ENCODE measurements at places on chromosomes 6 and 20. TPM values are rescaled to one million over a fixed set of nuclear protein-coding genes. Genes with fewer than 3 reads are reported as not detected.
A peak's percentile ranks its signal among the peaks of the same experiment; 100 is the strongest.

- no peak overlapping the region for H3K4me3 ChIP-seq
- H3K4me1 ChIP-seq, result peaks cover 9% of the 10 kb centered on the region
- H3K36me3 ChIP-seq, result no peaks in the 10 kb centered on the region
- no peak for DNase-seq
- H3K27me3 ChIP-seq, result no peaks in the 10 kb centered on the region
These were observed 36.6 kb upstream of the HIVEP1 start for GRCh38 chr6:11975353-11975977.

DNA sequence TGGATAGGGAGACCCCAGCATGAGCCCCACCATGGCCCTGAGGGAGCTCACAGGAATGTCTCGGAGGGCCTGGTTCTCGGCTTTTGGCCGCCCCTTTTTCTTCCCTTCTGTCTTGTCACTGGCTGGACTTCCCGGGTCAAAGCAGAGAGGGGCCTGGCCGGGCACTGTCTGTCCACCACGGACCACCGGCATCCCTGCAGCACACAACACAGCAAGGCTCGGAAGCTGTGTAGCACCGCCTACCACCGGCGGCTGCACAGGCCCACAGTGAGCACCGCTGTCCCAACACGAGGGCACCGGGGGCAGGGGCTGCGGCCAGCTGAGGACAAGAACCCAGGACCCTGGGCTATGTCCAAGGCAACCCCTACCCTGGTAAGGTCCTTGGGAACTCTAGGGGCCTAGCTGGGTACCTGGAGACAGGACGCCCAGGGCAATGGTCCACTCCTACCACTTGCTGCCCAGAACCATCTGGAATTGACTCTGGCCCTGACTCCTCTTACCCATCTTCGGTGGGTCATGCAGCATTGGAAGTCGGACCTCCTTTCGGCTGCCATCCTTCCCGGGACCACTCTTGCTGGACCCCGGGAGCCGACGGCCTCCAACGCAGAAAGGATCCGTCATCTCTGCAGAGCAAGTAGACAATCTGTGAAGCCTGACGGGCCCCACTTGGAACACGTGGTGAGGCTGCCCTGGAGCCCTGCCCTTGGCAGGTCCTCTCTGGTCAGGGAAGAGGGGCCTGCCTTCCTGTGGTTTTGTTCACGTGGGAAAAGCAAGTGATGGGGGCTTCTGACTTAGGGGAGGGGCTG, 2.2 kb downstream of the ZNF512B start:
- H3K4me3 ChIP-seq, result peak overlapping the region; percentile 75
- DNase-seq, result no peak
- no peaks in the 10 kb centered on the region for H3K27me3 ChIP-seq
- H3K36me3 ChIP-seq, result peaks cover 9% of the 10 kb centered on the region

- H3K27ac ChIP-seq, result peak overlapping the region; percentile 35
- peak; percentile 57 for DNase-seq
- H3K4me3 ChIP-seq, result peak overlapping the region; percentile 77
- H3K36me3 ChIP-seq, result peaks cover 6% of the 10 kb centered on the region
- no peaks in the 10 kb centered on the region for H3K27me3 ChIP-seq
These were observed 939 bp downstream of the DTNBP1 start for GRCh38 chr6:15661853-15662325.

The PRL gene
- not detected for total RNA-seq

Measured in MCF 10A (cell line).